ENCODE measurements at places on chromosomes 2 and 18. TPM values are rescaled to one million over a fixed set of nuclear protein-coding genes. Genes with fewer than 3 reads are reported as not detected.

- no peak for DNase-seq
These were observed 74.2 kb downstream of the HS1BP3 start for GRCh38 chr2:20576598-20577115.

GRCh38 chr18:45935591-45936335 lies 31.4 kb downstream of the EPG5 start:
- no peak for DNase-seq

COL3A1 gene
- polyA plus RNA-seq, result 16.7 TPM

DNA sequence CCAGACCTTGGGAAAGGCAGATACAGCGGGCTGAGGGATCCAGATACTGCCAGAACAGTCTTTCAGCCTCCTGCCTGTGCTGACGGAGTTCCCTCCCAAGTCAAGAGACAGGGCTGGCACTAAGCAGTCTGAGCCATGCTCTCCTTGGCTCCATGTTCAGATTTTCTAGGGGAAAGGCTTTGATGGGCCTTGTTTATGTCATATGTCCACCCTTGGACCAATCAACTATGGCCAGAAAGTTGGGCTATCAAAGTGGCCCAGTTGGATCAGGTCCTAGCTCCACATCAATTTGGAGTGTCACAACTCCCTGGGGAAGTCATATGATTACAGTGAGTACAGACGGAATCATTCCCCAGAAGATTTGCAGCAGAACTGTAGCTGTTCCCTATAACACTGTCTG lies 152.0 kb downstream of the GREB1L start:
- no peak for DNase-seq

GRCh38 chr2:206154197-206154596 lies 5.0 kb downstream of the NDUFS1 start:
- no peak for DNase-seq

- DNase-seq, result no peak
These were observed 21.6 kb downstream of the INPP5D start for GRCh38 chr2:233081731-233082221.

TLX2 gene
- not detected for polyA plus RNA-seq

DNA sequence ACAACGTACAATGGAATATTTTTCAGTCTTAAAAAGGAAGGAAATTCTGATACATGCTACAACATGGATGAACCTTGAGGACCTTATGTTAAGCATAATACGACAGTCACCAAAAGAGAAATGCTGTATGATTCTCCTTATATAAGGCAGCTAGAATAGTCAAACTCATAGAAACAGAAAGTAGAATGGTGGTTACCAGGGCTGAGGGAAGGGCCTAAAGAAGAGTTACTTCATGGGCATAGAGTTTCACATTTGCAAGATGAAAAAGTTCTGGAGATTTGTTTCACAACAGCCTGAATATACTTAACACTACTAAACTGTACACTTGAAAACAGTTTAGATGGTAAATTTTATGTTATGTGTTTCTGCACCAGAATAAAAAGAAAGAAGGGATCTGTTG lies 113.3 kb downstream of the GALNT1 start:
- DNase-seq, result no peak

DNA sequence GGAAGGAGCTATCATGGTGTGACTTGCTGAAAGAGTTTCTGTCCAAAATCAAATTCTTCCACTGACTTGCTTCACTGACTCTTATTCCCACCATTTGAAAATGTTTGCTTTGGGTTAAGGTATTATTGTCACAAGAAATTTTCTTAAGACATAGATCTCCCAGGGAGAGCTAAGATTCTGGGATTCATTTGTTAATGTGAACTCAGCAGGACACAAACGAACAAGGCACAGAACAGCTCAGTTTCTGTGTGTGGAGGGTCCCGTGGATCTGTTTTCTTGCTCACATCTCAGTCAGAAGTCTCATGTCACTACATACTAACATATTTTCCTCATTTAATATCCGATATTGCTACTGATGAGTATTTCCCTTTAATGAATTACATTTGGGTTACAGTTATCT lies 8.2 kb upstream of the HNRNPA3 start:
- DNase-seq, result no peak

GRCh38 chr2:215454519-215455246 lies 18.8 kb upstream of the FN1 start:
- no peak for DNase-seq

DNA sequence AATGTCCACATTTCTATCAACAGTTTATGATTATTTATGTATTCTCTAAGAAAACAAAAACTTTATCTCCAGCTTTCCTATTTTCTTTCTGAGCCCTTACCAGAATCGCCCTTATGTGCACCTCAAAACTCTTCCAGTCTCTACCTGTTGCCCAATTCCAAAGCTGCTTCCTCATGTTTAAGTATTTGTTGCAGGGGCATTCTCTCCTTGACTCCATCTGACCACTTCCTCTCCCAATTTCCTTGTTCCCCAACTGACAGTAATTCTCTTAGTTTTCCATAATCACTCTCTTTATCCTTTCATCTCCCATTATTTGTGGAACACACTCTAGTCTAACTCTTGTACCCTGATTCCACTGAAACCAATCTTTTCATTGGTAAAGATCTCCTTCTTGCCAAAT lies 105.4 kb upstream of the RBBP8 start:
- DNase-seq, result no peak

GRCh38 chr18:8930990-8931616 lies 171.4 kb upstream of the NDUFV2 start:
- DNase-seq, result no peak

REEP1 gene
- 2.9 TPM for polyA plus RNA-seq

GRCh38 chr2:179255129-179255528 lies 9.5 kb downstream of the SESTD1 start:
- DNase-seq, result no peak
